ENCODE measurements at places on chromosomes 2 and 18.

DNA sequence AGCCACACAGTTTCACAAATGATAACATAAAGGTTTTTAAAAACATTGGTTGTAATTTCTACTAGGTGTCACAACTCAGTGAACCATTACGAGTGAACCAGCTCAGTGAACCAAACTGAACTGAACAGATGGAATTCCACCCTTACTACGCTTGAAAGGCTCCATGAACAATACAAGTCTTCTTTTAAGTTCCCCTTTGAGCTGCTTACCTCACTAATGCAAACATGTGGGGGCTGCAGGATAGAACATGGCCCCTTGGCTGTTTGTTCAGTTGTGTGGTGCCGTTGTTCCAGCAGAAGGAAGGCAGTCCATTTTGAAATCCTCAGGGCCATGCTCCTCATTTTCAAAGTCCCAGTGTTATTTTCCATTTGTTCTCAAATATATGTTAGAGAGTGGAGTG is 30.7 kb upstream of the KLHL14 start:
- DNase-seq, result no peak

GRCh38 chr2:28547223-28547860 is 51.5 kb downstream of the PLB1 start:
- no peak for DNase-seq

GRCh38 chr2:23554054-23554697 is 169.2 kb downstream of the KLHL29 start:
- DNase-seq, result peak; percentile 71

GRCh38 chr18:77058290-77058835 is 74.2 kb downstream of the MBP start:
- no peak for DNase-seq

DNA sequence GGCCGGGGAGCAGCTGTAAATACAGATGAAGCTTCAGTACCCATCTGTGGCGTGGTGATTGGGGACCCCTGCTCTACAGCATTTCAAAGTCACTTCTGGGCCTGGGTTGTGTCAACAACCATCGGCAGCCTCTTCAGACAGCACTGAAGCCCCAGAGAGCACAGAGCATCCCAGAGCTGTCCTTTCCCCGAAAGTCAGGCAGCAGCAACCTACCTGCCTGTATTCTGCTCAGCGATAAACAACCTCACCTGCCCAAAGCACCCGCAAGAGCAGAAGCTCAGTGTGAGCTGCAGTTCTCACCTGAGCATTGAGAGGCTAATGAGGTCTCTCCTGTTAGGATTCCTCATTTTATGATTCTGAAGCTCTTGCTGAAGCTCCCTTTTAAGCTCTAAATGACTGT is 19.3 kb downstream of the TRABD2A start:
- no peak for DNase-seq

DNA sequence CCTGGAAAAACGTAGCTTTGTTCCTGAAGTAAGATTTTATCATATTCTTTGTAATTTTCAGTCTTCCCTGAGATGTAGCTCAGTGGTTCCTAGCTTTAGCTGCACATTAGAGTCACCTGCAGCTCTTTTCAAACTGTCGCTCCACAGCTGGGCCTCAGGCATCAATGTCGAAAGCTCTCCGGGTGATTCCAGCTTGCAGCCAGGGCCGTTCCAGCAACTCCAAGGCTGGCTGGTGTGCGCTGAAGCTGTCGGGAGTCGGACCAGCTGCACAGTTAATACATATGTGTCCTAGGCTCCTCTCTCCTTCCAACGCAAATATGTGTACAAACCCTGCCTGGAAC is 609 bp upstream of the ZNF2 start:
- DNase-seq, result no peak

- DNase-seq, result no peak
These were observed 386.0 kb upstream of the ATP5MC3 start for GRCh38 chr2:175567435-175568061.

- DNase-seq, result no peak
These were observed 57.4 kb downstream of the MYO1B start for GRCh38 chr2:191302459-191303139.

DNA sequence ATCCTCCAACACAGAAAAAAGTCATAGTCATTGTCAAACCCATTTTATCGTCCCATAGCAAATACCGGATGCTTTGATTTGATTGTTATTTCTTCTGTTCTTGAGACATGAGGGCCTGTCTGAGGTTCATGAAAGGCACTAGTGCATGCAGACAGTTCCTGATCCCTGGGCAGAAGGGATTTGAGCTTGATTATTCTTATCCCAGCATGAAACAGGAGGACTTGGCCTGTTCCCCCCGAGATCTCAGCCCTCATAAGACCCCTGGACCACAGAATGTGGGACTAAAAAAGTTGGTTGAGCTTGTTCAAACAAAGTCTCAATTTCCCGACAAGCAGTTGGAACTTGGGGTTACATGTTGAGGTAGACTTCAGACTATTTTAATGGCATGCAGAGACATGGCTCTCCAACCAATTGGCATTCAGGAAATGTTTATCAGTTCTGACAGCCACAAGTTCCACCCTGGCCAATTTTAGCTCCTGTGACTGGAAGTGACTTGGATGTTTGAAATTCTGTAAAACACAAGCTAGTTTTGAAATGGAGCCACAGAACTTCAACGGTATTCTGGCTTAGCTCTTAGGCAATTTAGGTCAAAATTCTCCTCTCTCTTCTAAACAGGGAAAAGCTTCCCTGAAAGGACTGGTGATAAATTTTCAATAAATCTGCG is 366.9 kb upstream of the SLC14A2 start:
- peak; percentile 74 for DNase-seq

GRCh38 chr2:29325544-29325943 is 210.3 kb downstream of the CLIP4 start:
- no peak for DNase-seq

GRCh38 chr2:47234456-47234855 is 79.3 kb upstream of the STPG4 start:
- DNase-seq, result no peak

GRCh38 chr18:79555885-79556284 is 123.7 kb upstream of the CTDP1 start:
- DNase-seq, result no peak

- DNase-seq, result no peak
These were observed 14.8 kb upstream of the MATN3 start for GRCh38 chr2:20027260-20027677.

DNA sequence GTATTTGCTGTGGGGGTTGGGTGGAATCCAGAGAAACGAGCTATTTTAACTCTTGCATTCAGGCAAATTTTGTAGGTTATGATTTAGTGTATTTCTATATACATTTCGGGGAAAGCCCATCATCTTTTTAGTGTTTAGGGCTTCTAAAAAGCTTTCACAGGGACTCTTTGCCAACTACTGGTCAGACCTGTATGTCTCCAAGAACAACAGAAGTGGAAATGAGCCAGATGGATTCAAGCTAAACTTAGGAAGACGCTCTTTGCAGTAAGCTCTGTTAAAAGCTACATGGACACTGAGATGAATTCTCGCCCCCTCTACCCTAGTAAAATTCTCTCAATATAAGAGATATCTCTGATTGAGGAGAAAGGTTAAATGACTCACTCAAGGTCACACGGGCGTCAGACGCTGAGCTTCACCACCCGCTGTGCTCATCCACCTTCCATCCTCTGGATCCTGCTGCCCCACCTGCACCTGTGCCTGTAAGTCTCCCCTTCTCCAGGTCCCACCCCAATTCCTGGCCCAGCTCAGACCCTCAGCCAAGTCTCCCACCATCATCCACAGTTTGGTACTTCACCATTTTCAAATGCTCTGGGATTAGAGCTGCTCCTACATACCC is 85.6 kb downstream of the MARCHF4 start:
- DNase-seq, result no peak

- peak; percentile 67 for DNase-seq
These were observed 81.9 kb downstream of the MEP1B start for GRCh38 chr18:32271672-32272208.

- no peak for DNase-seq
These were observed 27.7 kb upstream of the PTPN4 start for GRCh38 chr2:119731983-119732382.

- DNase-seq, result no peak
These were observed 144.7 kb upstream of the COPS8 start for GRCh38 chr2:236940916-236941520.

GRCh38 chr2:233689501-233689900 is 3.2 kb upstream of the UGT1A6 start:
- no peak for DNase-seq

DNA sequence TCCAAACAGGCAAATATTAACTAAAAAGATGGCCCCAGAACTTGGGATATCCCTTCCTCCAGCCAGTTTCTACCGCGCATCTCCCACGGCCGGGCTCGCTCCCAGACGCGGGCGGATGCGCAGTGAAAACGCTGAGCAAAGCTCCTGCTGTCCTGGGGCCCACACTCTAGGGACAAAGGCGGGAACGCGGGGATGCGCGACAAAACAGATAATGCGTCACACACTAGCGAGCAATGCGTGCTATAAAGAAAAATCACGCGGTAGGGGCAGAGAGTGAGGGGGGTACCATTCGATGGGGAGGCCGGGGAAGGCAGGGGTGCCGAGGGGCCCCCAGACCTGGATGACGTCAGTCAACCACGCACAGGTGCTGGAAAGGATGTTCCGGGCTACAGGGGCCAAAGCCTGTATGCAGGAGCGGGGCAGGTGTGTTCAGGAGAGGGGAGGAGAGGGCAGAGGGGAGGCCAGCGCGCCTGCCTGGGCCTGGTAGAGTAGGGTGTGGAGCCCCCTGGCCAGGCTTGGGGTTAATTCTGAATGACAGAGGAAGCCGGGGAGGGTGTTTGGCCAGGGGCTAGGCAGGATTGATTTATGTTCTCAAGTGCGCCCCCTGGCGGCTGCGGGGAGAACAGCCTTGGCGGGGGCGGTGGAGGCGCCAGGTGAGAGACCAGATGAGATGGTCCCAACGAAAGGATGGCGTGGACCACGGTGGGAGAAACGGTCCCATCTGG is 14.9 kb upstream of the ITM2C start:
- no peak for DNase-seq

- DNase-seq, result no peak
These were observed 291.8 kb downstream of the NEDD4L start for GRCh38 chr18:58335821-58336220.

DNA sequence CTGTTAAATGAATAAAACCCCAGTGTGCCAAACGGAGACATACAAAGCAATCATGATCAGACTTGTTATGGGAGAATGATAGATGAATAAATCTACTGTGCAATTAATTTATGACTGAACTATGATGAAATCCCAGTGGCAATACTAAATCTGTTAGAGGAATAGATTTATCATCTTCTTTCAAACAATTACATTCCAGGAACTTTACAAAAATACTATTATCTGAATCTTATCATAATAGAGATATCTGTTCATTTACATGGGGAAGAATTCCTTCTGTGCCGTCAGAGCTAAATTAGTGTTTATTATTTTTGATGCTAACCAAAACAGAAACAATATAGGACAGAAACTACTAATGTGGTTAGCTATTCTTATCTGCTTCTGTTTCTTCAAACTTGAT is 208.5 kb downstream of the CAMKMT start:
- DNase-seq, result no peak

GRCh38 chr2:9883897-9884296 is 40.6 kb downstream of the TAF1B start:
- no peak for DNase-seq

GRCh38 chr18:78558101-78558810 is 421.4 kb upstream of the SALL3 start:
- DNase-seq, result no peak

DNA sequence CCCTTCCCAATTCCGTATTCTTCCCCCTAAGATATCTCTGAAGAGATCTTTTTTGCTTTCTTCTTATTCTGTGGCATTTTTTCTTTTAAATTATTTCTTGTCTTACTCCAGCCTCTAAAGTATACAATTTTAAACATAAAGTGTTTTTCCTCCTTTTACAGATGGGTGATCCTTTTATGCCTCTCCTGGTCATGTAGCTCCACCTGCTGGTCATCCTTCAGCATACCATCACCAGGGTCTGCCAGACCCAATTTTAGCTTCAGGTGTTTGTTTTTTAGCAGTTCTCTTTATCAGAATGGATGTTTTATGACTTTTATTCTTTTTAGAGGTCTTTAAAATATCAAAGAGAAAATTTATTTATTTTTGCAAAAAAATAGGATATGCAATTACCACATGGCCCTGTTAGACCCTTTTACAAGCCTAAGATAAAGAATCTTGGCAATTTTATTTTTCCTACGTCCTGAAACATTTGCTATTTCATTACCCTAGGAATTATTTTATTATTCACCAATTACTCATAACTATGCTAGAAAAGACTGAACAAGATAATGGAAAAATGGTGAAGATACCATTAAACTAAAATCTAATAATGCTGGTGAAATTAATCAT is 55.5 kb downstream of the PIGN start:
- peak; percentile 84 for DNase-seq

GRCh38 chr2:8528863-8529262 is 153.0 kb upstream of the ID2 start:
- no peak for DNase-seq

- DNase-seq, result no peak
These were observed 532.1 kb downstream of the SOX11 start for GRCh38 chr2:6224267-6224666.

DNA sequence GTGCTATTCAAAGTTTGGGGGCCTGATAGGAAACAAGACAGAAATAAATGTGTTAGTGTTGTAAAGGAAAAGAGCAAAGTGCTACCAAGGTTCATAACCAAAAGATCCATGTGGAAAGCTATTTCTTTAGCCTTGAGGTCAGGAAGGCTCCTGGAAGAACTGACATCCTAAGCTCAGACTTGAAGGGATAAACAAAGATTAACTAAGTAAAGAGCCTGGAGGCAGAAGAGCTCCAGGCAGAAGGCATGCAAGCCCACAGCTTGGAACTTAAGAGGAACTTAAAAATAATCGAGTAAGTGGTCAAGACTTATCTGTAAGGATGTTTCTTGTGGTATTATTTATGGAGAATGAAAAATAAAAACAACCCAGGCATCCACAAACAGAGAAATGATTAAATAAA is 245.0 kb upstream of the MGAT5 start:
- DNase-seq, result no peak

- peak; percentile 85 for DNase-seq
These were observed 81.1 kb upstream of the SLC39A10 start for GRCh38 chr2:195575879-195576401.

GRCh38 chr2:85847051-85847588 is 41.7 kb downstream of the ST3GAL5 start:
- DNase-seq, result no peak

- DNase-seq, result no peak
These were observed 199.4 kb upstream of the ID2 start for GRCh38 chr2:8482432-8482831.

DNA sequence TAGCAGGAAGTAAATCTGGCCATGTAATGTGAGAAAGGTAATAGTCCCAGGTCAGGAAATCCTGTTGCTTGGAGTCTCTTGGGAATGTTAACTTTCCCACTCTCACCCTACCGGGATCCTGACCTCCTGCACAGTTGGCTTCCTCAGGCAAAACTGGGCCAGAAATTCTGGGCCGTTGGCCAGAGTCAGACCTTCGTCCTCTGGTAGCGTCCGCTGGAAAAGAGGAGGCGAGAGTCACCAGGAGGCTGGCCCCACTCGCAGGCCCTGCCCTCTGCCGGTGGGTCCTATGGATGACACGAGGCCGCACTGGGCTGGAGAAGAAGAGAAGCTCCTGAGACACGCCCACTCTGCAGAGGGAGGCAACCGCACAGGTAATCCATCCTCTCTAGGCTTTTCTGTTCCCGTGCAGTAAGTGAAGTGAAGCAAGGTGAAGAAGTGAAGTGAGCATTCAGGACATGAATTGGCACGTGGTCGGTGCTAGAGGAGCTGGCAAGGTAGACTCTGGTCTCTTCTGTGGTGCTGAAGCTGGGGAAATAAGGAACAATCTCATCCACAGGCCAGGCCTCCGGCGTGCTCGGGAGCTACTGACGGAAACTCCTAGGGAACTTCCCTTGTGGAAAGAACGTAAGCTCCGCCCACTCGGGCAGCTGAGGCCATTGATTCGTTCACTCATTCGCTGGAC is 182.7 kb upstream of the GLI2 start:
- DNase-seq, result peak; percentile 33

- no peak for DNase-seq
These were observed 14.6 kb upstream of the DSG2 start for GRCh38 chr18:31483396-31483795.

Measured in foreskin fibroblast (primary cell).